ENCODE measurements at places on chromosomes 5 and 9.

DNA sequence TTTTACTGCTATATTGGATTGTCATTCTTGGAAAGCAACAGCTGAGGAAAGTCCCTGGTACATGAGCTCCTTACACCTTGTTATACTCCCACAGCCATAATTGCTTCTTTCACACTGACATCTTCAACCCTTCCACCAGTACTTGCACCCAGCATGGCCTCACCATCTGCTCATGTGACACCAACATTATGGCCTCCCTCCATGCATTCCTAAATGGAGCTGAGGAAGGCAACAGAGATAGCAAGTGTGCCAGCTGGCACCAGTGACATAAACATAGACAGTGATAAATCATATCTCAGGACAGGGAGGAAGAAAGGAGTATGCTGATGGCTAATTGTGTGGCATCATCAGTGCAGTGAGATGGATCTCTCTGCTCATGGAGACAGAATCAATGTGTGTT is 119.5 kb downstream of the BAAT start:
- ATAC-seq, result no peak

DNA sequence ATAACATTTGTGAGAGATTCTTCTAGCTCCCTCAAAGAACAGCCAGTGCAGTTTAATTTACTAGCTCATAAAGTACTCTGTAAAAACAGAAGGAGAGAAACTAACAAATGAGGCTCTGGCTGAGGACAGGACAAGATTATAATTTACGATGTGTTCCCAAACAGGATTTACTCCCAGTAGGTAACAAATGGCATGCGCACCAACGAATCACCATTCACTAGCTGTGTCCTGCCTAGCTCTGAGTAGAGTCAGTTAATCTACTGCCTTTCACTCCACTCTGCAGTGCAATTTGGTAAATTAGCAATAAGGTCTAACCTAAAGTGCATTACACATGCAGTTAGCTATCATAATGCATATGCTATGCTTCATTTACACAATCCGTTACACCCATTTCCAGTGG is 497.4 kb upstream of the CCNG1 start:
- ATAC-seq, result no peak

GRCh38 chr9:77464661-77465060 is 183.5 kb downstream of the GNA14 start:
- no peak for ATAC-seq

DNA sequence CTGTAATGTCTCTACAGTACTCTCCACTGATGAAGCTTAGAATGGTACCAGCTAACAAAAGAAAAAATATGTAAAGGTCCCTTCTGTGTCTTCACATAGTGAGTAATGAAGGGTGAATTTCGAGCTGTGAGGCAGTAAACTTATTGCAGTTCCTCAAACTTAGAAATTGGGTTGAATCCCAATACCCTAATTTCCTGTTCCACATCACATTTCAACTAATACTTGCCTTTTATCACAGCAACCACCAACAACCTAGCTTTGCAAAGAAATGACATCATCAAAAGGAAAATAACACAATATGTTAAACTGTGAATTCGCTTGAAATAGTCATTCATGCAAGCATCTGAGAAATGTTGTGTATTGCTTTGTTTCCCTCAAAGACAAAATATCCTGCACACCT is 9.4 kb upstream of the TNFAIP8 start:
- no peak for ATAC-seq

GRCh38 chr5:96120120-96120519 is 158.5 kb upstream of the ELL2 start:
- no peak for ATAC-seq

DNA sequence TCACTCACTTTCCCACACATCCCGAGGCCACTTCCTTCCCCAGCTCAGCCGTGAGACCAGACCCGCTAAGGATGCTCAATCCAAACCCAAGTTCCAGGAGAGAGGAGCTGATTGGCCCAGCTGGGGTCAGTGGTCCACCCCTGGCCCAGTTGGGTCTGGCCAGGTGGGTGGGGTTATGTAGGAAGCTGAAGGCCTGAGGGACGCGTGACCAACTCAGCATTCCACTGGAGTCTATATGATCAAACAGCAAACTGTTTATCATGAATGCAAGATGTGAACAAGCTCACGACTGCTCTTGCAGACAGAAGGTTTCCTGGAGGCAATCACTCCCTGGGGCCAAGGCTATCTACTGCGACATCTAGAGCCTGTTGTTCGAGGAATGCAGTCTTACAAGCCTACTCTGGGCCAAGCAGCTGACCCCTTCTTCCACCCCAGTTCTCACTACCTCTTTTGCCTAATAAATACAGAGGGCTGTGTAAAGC is 4.9 kb upstream of the RAPGEF1 start:
- ATAC-seq, result no peak

DNA sequence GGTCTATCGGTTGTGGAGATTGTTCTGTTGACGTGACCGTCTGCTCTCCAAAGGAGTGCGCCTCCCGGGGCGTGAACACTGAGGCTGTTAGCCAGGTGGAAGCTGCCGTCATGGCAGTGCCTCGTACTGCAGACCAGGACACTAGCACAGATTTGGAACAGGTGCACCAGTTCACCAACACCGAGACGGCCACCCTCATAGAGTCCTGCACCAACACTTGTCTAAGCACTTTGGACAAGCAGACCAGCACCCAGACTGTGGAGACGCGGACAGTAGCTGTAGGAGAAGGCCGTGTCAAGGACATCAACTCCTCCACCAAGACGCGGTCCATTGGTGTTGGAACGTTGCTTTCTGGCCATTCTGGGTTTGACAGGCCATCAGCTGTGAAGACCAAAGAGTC is 128.9 kb upstream of the DMRT1 start:
- ATAC-seq, result no peak

All from gastroesophageal sphincter (tissue), 4 donors.